ENCODE measurements at places on chromosomes 3 and 15.

- DNase-seq, result no peak
Measured at GRCh38 chr3:125121246-125122010, 65.6 kb upstream of the HEG1 start.

DNA sequence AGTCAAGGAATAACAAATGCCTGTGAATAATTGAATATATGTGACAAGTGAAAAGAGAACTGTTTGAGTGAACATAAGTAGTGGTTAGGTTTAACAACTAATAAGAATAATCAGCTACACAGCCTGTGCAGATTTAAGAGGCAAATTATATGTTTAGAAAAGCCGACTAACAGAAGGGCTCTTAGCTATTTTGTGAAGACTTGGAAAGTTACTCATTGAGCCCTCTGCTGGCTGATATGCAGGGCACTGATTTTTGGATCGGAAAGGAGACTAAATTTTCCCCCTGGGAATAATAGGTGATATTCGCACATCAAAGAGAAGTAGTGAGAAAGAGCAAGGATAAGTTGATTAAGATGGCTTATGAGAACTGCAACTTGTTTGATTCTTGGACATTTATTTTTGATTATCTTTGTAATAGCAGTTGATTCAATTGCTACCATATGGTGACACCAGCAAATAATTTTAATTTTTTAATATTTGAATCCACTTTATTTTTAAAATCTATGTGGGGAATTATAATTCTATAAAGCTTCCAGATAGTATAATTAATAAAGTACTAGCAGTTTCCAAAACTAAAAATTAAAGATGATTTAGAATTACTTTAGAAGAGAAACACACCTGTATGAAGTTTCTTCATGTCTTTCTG is 156.2 kb downstream of the NLGN1 start:
- peak; percentile 51 for DNase-seq

GRCh38 chr3:42129014-42129953 is 38.1 kb downstream of the TRAK1 start:
- DNase-seq, result no peak

- DNase-seq, result no peak
Measured at GRCh38 chr3:37886395-37886794, 24.7 kb downstream of the CTDSPL start.

GRCh38 chr3:51958603-51959521 is 3.7 kb downstream of the GPR62 start:
- DNase-seq, result no peak

DNA sequence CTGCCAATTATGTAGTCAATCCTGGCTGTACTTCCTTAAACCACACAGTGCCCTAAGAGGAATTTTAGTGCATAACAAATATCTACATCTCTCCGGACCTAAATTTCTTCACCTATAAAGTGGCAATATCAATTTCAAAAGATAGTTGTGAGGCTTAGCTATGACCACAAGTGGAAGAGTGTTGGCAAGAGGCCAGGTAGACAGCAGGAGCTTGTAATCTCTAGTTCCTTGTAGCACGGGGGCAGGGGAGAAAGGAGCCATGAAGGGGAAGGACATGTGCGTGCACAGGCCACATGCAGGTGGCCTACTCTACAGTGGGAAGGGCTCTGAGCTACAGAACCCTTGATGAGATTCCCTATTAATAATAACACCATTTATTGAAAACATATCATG is 269.7 kb downstream of the ABHD5 start:
- no peak for DNase-seq

DNA sequence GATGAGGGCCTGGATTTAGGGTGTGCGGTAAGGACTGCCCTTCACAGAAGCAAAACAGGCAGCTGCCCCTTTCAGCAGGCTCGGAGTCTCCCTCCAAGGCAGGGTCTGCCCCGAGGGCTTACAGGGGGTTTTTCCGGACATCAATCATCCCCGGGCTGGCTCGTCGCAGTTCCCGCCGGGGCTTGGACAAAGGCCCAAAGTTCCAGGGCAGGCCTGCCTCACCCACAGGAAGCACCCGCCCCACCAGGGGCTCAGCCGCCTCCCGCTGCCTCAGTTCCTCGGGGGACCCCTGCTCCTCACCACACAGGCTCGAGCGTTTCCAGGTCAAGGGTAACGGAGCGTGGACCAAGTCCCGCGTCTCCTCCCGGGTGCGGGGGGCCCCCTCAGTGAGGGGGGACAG is 27.0 kb downstream of the KIF7 start:
- DNase-seq, result no peak

DNA sequence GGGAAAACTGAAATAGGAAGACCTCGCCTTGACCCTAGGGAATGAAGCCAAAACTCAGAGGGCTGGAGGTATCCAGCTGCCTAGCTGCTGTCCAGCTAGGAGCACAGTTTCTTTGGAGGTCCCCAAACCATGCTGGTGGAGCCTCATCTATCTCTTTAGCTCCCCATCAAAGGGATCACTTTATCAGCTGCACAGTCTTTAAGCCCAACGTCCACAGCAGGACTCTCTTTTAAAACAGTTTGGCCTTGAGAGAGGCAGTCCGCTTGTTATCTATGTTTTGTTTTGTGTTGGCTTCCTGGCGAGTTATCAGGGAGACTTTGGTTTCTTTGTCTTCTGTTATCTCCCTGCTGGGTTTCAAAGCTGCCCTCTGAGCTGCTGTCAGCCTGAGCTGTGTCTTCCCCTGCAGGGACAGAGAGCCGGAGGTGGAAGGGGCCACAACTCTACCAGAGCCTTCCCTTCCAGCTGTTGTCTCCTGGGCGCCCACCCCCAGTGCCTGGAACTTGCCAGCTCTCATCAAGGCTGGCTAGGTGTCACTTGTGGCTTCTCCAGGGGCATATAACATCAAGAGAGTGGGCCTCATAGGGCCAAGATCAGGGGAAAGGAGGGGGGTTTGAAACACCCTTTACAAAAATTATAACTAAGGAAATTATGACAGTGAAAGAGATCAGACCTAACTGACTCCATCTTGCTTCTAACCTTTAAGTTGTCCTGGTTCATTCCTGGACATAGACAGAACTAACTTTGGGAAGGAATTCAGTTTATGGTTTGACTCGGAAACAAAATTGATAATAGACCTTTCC is 61.4 kb upstream of the C15orf39 start:
- DNase-seq, result no peak

- DNase-seq, result no peak
Measured at GRCh38 chr15:91953432-91953831, 99.9 kb downstream of the SLCO3A1 start.

DNA sequence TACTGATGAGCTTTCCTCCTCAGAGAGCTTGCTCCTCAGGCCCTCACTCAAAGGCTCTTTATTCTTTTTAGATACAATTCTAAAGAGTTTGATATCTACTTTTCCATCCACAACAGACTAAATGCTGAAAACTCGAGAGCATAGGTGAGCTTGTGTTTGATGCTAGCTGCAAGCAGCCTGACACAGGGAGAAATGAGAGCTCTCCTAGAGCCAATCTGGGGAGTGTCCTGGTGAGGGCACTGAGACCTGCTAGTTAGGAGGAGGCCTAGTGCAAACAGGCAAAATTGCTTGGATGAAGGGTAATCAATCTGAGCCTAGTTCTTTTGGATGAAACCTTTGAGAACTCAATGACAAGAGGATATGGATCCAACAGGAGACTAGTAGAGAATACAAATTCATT is 300.8 kb downstream of the ZBTB20 start:
- no peak for DNase-seq

DNA sequence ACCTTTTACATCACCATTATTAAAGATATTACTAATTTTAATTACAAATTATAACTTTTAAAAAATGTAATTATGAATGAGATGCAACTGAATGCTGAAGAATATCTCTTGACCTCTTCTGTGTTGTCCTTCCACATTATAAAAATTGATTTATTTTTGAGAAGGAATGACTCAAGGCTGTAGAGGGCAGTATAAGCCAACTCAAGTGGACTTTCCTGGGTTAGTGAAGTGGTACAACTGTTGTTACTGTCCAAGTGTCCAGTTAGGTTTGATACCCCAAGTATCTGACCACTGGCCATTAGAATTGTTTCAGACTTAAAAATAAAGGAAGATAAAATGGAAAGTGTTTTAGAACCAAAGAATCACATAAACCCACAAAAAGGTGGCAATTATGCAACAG is 51.9 kb downstream of the BBX start:
- no peak for DNase-seq

DNA sequence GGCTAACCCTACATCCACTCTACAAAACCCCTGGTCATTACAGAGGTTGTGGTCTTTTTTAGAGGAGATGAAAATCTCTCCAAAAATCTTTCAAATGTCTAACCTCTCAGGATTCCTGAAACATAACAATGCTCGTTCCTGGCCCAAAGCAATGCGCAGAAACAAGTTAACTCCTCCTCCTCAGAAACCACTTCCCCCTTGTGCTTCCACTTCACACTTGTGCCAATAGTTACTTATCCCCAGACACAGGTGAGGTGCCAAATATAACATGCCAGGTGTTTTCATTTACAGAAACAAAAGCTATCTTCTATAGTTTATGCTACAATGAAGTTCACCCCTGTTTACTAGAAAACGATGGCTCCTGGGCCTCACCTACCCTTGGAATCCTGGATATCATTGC is 6.2 kb downstream of the NDUFAF1 start:
- DNase-seq, result no peak

GRCh38 chr3:12879191-12879815 is 37.9 kb upstream of the RPL32 start:
- DNase-seq, result no peak

DNA sequence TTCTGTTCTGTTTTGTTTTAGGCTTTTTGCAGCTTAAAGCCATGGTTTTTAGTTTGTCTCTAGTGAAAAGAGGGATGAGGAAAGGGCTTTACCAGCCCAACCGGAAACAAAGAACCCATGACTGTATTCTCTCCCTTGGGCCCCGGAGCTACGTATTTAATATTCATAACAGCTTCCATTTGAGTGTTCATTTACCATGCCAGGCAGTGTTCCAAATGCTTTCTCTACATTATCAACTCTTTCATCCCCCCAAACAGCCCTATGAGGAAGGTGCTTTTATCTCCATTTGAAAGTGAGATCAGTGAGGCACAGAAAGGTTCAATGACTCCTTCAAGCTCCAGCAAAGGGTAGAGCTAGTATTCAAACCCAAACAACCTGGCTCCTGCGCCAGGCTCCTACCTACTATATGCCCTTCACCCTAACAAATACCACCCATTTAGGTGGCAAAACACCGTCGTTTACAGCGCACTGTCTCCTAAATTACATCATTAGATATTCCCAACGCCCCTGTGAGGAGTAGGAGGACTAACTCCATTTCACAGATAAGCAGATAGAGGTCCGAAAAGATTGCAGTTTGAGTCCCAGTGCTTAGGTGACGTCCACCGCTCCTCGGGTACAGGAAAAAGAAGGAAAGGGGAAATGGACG is 27.9 kb downstream of the GTPBP8 start:
- peak; percentile 44 for DNase-seq

- no peak for DNase-seq
Measured at GRCh38 chr3:11381141-11381540, 108.9 kb downstream of the ATG7 start.

DNA sequence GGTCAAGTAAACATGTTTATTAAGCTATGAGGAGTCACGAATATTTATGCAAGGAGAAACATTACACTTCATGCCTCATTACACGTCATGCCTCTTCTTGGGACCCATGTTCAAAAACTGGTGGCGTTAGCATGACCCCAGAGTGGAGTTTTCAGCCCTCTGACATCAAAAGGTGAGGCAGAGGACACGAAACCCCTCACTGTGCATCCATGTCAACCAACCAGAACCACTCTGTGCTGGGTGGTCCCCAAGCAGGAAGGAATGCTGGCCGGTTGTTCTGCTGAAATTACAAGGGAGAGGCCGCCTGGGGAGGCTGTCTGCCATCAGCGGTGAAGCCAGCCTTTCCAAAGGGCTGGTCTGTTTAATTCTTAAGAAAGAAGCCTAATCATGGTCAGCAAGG is 83.4 kb downstream of the GABRB3 start:
- no peak for DNase-seq

DNA sequence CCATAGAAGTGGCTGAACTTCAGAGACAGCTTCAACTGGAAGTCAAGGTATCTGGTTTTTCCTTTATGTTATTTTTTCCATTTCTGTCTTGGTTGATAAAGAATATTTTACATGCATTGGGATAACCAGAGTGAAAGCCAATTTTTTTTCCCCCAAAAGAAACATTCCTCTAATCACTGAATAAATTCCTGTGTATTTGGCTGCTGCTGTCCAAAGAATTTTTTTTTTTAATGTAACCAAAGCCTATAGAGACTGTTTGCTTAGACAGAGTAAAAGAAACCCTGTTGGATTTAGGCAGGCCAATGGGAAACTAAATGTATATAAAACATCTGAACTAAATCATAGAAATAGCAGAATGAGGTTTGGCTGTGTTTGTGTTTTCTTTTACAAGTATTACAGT is 75.2 kb downstream of the CGNL1 start:
- no peak for DNase-seq

- DNase-seq, result no peak
Measured at GRCh38 chr15:83899670-83900069, 245.7 kb downstream of the ADAMTSL3 start.

DNA sequence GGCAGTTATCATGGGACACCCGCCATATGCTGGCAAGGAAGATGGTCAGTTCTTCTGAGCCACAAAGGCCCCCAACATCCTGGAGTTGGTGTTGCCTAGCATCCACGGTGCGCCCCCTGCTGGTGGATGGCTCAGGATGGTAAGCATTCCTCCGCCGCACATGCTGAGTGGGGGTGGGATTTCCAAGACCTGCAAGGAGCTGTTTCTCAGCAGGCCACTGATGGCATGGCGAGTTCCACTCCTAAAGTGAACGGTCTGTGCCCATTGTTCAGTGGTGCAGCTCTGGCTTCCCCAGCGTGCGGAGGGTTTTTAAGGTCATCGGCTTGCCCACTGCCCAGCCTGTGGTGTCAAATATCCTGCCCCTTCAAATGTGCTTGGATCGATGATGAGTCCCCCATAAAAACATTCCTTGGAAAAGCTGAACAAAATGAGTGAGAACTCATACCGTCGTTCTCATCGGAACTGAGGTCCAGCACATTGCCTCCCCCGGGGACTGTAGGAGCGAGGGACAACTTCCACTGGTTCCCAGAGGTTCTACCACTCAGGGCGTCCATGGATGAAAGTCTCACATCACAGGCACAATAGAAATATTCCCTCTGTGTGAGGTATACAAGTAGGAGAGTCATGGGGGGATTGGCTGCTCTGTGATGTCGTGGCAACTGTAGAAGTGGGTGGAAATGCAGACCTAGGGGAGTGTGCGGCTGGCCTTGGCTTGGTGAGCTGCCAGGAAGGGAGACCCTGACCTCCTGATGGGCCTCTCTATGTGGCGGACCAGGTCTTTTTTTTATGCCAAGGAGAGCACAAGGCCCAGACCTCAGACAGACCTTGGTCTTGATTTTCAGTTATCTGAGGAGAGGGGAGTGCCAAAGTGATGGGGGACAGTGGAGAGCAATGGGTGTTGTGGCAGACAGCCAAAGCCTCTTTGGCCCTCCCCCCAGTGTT is 102.0 kb downstream of the SNRPN start:
- DNase-seq, result peak; percentile 10

DNA sequence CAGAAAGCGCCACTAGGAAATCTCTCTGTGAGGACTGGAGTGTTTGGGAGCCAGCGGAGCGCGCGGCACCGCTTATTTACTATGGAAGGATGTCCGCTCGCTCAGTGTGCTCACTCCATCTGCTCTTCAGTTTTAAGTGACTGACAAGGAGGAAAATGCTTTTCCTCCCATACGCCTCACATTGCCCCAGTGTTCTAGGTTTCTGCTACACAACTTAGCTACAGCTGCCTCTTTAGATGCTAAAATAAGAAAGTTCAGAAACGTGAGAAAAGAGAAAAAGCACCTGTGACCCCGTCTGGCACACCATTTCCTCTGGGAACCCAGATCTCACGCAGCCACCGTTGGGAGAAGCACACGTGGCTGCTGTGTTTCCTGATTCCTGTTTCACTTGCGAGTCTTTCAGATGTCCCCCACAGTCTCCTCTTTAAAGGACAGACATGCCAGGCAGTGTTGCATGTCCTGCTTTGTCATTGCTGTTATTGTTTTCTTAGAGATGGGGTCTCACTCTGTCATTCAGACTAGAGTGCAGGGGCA is 11.7 kb upstream of the MUSTN1 start:
- DNase-seq, result no peak
